ENCODE measurements at places on chromosomes 5 and 9.
A peak's percentile ranks its signal among the peaks of the same experiment; 100 is the strongest.

- no peak for DNase-seq
Measured at GRCh38 chr5:141692533-141692888, 10.5 kb upstream of the ARAP3 start.

- no peak for DNase-seq
Measured at GRCh38 chr5:69498384-69498783, 5.8 kb downstream of the OCLN start.

GRCh38 chr9:6894135-6894534 is 136.4 kb downstream of the KDM4C start:
- no peak for DNase-seq

DNA sequence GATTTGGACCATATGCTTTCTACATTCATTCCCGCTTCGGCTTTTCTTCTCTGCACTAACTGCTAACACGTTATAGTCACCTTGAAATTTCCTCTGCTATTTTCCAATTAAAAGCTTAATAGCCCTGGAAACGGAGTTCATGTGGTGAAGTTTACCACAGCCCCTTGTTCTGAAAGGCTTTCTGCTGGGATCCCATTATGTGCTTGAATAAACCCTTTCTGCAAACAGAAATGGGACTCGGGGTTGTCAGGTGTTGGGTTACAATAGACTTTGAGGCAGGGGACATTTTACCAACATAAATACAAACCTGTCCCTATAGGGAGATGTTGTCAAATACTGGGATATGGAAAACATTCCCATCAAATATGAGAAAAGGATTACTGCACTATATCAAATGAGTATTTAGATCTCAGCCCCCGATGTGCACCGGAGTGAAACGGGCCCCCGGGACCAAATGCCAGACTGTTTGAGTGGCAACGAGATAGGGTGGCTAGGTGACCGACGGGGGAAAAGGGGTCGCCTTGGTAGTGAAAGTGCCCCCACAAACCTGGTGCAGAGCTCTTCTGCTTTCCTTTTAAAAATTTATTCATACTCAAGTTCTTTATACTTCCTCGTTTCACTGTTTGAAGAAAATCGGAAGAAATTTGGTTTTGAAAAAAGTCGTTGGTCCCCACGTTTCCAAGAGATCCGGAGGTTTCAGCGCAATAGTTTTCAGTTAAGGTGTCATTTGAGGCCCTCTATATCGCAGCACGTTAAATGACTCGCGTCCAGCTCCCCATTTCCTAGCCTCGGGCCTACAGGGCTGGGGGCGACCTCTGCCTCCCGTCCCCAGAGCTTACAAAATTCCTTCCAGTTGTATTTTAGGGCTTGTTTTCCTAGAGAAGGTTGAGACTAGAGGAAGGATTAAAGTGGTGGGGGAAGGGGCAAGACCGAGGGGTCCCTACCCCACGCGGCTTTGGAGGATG is 2.1 kb upstream of the DMRT3 start:
- DNase-seq: no peak

DNA sequence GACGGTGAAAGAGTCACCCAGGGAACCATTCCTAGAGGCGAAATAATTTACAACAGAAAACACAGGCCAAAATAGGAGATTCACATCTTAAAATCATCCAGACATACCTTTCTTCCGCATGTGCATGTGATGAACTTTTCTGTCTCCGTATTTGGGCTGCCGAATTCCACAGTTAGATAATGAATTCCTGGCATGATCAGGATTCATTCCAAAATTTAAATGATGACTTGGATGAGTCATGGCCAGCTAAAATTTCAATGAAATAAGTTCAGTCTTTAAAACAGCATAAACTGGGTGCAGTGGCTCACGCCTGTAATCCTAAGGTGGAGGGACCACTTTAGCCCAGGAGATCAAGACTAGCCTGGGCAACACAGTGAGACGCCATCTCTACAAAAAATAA is 82.7 kb downstream of the DROSHA start:
- DNase-seq: no peak

DNA sequence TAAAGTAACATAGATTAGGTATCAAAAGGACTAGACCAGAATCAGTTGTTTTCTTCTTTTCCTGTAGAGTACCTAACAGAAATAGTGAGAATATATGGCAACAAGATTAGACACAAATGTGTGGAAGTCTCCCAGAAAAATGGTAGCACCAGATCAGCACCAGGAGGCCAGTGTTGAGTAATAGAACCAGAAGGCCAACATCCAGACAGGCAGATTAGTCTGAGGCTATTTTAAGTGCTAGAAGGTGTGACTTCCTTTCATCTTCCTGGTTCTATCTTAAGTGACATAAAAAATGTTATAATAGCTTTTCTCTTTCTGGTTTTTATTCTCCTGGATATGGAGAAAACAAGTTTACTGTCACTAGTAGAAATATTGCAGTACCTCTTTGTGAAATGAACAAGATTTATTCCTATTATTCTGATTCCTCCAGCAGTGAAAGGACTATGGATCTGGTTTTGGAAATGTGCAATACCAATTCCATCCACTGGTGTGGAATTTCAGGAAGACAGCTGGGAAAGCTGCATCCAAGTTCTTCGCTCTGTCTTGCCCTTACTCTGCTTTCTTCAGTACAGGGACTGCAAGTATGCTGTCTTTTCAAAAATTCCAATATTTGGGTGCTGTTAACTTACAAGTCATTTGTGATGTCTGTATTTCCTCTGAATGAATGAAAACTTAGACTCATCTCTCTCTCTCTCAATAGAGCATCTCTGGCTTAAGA is 39.1 kb downstream of the SHLD3 start:
- no peak for DNase-seq

- DNase-seq: no peak
Measured at GRCh38 chr5:1724822-1725602, 74.6 kb downstream of the MRPL36 start.

- no peak for DNase-seq
Measured at GRCh38 chr9:136171009-136171800, 33.7 kb downstream of the LHX3 start.

DNA sequence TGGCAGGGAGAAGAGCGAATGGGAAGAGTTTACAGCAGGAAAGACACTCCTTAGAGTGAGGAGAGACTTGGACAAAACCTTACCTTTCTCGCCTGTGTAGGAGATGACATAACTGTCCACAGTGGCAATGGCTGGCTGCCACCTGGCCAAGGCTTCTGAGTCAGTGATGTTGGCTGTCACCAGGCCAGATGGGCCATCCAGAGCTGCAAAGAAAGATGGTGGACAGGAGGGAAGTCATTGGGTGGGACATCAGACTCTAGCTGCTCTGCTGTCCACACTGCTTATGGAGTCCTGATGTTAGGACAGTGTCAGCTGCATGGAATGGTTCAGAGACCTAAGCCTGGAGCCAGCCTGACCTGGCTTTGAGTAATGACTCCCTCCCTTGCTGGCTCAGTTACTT is 79.8 kb downstream of the TNC start:
- no peak for DNase-seq

DNA sequence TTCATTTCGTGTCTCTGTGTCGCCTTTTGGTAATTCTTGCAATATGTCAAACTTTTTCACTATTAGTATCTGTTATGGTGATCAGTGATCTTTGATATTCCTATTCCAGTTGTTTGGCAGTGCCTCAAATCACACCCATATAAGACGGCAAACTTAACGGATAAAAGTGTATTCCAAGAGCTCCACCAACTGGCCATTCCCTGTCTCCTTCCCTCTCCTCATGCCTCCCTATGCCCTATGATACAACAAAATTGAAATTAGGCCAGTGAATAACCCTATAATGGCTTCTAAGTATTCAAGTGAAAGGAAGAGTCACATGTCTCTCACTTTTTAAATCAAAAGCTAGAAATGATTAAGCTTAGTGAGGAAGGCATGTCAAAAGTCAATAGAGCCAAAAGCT is 74.8 kb downstream of the CDK5RAP2 start:
- DNase-seq: no peak

- no peak for DNase-seq
Measured at GRCh38 chr9:92717201-92718085, 47.2 kb downstream of the BICD2 start.

DNA sequence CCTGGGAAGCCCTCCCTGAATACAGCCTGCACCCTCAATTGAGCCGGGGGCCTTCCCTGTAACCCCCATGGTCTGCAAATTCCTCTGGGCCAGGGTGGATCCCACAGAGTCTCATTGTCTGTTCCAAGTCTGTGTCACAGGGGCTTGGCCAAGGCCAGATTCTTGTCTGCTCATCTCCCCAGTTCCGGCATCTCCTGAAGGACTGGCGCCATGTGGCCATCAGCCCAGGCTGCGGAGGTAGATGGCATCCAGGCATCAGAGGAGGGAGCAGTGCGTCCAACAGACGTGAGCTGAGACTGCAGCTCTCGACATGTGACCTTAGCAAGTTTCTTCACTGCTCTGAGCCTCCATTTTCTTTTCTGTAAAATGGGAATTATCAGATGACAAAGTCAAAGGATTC is 37.3 kb upstream of the RPL26L1 start:
- DNase-seq: no peak

DNA sequence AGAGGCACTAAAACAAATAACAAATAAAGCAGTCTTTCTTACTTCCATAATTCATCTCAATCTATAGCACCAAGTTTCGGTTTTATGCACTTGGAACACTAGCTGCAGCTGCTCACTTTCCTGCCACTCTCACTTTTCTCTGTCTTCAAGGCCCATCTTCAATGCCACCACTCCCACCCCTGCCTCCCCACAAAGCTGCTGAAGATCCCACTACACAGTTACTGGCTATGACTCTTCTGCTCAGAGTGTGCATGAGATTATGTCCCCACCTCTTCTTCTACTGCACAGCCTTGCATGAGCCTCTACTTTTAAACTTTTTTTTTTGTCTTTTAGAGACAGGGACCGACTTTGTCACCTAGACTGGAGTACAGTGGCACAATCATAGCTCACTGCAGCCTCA is 77.4 kb downstream of the SAXO1 start:
- no peak for DNase-seq

DNA sequence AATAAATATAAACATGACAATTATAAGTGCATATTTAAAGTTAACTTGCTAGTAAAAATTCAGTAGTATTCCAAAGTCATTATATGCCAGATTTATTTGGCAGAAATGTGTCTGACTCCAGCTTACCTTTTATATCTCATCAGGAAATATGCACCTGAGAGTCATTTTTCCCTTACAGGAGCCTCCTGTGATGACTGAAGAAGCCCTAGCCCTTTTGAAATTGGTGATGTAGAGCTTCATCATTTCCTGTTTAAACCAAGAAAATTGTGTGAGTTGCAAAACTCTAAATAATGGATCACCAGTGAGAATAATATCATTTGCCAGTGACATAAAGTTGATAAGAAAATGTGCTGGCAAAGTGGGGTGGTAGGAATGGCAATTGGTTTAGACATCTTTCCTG is 42.1 kb upstream of the CTNND2 start:
- DNase-seq: no peak

DNA sequence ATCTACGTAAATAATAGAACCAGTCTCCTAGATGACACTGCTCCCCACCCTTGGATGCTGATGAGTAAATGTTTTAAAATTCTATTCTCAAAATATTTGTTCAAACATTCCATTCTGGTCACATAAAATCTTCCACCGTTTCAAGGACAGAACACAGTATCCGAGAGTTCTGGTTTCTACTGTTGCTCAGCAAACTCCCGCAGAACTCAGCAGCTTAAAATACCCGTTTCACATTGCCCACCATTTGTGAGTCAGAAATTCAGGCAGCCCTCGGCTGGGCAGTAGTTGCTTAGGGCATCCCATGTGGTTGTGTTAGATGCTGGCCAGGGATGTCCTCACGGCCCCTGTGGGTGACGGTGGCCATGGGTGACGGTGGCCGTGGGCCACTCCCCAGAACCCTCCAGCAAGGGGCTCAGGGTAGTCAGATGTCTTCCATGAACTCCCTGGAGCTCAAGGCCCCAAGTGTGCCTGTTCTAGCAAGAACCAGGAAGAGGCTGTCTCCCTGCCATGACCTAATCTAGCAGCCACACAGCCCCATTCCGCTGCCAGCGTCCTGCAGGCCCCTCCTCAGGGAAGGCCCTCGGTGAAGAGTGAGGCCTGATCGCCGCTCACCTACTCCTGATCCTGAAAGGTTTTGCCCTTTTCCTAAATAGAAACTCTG is 17.4 kb downstream of the MGAT1 start:
- DNase-seq: no peak

GRCh38 chr9:133440874-133441273 is 18.7 kb downstream of the ADAMTS13 start:
- no peak for DNase-seq

GRCh38 chr9:20619487-20620200 is 2.7 kb downstream of the MLLT3 start:
- peak; percentile 25 for DNase-seq

DNA sequence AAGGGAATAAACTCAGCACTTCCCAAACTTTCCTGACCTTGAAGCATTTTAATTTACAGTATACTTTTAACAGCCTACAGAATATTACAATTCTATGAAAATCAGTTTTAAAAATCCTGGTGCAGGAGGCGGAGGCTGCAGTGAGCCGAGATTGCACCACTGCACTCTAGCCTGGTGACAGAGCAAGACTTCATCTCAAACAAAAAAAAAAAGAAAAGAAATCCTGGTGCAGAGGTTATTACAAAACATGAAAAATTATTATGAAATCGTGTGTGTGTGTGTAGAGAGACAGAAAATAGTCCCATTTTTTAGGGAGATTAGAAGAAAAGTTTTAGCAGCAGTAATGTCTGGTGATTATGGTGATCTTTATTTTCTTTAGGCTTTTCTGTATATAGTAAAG is 26.9 kb downstream of the GOLPH3 start:
- no peak for DNase-seq

GRCh38 chr9:137632230-137633161 is 13.7 kb downstream of the EHMT1 start:
- DNase-seq: no peak

DNA sequence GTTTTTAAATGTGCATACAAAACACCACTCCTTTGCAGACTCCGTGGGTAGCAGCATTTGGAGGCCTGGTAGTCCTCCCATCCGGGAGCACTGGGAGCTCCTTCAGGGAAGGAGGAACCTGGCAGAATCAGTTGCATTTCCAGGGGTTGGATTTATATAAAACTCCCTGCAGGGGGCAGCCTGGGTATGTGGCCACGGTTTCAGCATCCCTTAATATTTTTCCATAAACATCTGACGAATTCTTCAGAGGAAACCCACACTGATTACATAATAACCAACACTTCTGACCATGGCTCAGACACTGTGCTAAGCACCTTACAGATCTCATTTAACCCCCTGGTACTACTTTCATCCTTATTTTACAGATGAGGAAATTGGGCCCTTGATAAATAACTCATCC is 6.1 kb upstream of the AFAP1L1 start:
- no peak for DNase-seq

DNA sequence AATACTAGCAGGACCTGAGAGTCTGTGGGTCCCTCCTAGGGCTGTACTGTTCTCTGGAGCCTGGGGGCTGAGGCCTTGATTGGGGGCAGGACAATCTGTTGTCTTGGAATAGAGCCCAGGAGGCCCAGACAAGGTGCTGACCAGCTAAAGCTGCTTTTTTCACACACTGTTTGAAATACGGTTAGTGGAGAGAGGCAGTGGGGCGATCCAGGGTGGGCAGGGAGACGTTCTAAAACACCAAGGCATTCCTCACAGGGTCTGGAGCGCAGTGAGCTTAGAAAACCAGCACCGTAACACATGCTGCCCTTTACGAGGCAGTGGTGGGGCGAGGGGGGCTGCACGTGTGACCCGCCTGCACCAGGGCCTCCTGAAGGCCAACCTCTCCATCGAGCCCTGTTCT is 55.1 kb downstream of the EHMT1 start:
- no peak for DNase-seq

Data from activated CD4-positive, alpha-beta T cell treated with anti-CD3 and anti-CD28 coated beads for 4 hours (primary cell).